Tibial nerve (tissue), 4 donors: ENCODE measurements at places on chromosomes 2 and 18.

DNA sequence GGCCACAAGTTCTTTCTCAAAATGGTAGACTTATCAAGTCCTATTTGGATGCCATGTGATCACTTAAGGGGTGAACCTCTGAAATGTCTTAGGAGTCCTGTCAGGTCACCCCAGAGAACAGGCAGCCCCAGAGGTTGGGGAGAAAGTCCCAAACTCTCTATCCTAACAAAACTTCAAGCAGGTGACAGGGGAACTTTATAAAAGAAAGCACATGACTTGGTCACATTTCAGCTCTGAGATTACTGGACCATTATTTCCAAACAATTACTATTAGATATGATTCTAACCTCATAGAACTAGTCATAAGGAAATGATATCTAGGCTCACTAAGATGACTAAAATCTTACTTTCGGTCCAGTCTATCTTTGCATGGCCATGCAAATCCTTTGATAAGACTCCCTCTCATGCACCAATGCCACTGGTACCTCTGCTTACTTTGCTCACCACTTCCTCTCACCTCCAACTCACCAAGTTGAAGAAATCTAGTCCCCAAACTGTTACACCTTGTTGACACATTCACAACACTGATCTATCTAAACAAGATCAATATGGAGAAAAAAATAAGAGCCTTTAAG, 107.0 kb downstream of the GALNT14 start:
- DNase-seq = no peak

- no peak for DNase-seq
Measured at GRCh38 chr2:86027922-86028765, 77.5 kb downstream of the POLR1A start.

DNA sequence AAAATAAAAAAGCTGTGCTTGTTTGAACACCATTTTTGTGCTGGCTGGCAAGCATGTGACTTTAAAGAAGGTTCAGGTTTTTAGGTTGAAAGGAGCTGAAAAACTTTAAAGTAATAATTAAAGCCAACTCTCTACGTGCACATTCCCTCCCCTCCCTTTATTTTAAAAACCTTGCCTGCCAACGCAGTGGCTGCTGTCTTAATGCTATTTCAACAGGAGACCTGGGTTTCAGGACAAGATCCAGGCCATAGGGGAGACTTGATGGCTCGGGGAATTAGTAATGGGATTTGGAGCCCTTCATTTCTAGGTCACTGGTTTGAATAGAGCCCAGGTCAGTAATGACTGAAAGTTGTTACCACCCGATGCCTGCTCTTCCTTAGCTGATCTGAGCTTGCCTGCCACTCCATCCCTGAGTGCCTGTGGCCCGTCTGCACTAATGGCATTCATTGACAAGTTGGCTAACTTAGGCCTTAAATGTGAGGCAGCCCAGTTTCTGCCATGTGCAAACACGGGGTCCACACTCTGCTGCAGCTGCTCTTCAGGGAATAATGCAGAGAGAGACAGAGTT, 1233.2 kb upstream of the ZEB2 start:
- no peak for DNase-seq

DNA sequence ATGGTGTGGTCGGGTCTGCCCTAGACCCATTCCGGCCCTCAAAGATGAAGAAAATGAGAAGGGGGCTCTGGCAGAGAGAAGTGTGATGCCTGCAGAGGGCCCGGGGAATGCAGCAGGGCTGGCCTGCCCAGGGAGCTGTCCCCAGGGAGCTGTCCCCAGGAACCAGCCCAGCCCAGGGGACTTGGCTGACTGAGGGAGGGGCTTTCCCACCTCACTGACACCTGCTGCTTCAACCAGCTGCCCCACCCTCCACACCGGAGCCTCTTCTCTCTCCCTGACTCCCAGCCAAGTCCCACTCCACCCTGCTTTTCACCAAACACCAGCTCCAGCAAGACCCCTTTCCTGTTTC, 111.2 kb downstream of the STPG4 start:
- DNase-seq = no peak

DNA sequence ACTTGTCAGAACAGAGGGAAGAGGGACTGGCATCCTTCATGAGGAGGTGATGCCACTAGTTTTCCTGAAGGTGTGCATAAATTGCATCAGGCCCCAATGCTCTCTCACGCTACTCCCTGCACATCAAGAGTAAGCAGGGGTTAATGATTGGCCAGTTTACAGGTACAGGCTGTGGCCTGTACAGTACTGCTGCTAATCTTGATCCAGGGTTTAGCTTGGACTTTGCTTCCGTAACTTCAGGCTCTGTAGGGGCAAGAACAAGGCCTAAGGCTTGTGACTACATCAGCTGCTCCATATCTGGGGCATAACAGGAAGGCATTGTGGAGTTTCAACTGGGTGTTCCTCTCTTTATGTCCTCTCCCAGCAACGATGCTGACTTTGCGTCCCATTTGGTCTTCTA, 96.8 kb upstream of the FZD7 start:
- DNase-seq = no peak

DNA sequence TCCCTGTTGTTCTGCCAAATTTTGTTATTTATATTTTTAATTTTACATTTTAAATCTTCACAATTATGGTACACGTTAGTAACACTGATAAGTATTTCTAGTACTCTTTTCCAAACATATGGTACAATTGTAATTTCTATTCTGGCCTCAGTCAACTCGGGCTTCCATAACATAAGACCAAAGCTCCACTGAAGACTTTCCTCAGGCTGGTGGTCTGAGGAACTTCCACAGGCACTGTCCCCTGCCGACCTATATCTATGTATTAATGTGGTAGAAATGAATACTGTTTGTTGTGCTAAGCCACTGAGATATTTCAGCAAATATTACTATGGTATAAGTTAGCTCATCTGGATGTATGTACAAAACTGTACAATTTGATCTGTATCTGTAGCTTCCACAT, 407.6 kb upstream of the ZNF804A start:
- DNase-seq = no peak

GRCh38 chr2:225781991-225782390, 382.5 kb downstream of the NYAP2 start:
- no peak for DNase-seq

- DNase-seq = no peak
Measured at GRCh38 chr18:40152859-40153258, 1802.2 kb upstream of the PIK3C3 start.

- no peak for DNase-seq
Measured at GRCh38 chr2:120293096-120294007, 40.7 kb downstream of the RALB start.

DNA sequence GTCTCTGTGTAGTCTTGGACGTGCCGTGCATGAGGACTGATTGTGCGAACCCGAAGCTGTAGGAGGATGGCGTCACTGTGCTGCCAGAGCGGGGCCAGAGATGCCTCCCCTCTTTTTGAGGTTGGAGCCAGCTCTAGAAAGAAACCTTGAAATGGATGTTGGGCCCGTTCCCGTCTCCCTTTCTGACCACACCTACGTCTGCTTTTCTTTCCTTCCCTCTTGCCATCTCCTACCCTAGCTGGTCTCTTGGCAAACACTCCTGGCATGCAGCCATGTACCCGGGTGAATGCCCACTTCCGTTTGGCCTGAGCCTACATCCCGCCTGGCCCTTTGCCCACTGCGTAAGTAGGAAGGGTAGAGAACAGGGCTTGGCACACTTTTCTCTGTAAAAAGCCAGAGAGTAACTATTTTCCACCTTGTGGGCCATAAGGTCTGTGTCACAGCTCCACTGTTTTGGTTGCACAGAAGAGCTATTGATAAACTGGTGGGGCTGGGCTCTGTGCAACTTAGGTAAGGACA, 37.4 kb downstream of the SH3BP4 start:
- peak; percentile 80 for DNase-seq

DNA sequence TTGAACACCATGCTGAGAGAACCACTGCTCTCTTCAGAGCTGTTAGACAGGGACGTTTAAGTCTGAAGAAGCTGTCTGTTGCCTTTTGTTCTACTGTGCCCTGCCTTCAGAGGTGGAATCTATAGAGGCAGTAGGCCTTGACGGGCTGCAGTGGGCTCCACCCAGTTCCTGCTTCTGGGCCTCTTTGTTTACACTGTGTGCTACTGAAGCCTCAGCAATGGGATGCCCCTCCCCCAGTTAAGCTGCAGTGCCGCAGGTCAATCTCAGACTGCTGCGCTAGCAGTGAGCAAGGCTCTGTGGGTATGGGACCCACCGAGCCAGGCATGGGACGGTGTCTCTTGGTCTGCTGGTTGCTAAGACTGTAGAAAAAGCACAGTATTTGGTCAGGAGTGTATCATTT, 162.3 kb upstream of the NXPH2 start:
- no peak for DNase-seq

DNA sequence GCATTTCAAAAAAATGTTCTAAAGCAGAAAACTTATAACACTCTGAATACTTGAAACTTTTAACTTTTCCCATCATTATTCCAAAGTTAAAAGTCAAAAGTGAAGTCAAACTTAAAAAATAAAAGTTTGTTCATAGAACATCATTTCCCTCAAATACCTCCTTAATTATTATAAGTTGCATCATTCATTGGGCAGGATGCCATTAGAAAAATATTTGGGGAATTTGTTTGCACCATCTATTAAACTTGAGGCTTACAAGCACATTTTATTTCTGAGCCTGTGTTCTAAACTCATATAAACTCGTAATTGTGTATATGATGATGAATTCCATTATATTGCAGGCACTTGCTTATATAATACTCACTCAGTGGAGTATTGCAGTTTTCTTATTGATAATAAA, 588.0 kb upstream of the NRXN1 start:
- no peak for DNase-seq

GRCh38 chr2:220619525-220620220, 952.4 kb downstream of the EPHA4 start:
- DNase-seq = no peak

- DNase-seq = no peak
Measured at GRCh38 chr2:241461693-241462677, 46.4 kb downstream of the STK25 start.

DNA sequence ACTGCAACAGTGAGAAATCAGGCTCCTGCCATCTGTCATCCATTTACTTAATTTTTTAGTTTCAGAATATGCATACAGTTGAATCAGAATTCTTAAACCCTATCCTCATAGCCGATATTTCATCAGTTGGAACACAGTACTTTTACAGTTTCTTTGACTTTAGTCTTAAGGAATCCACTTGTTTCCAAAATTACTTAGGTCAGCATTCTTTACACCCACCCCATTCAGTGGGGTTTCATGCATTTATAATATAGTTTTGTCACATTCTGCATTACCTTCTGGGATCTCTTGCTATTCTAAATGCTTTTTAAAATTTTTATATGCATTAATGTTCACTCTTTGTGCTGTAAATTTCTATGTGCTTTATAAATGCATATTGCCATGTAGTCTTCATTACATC, 400.4 kb upstream of the LRRTM4 start:
- DNase-seq = no peak

DNA sequence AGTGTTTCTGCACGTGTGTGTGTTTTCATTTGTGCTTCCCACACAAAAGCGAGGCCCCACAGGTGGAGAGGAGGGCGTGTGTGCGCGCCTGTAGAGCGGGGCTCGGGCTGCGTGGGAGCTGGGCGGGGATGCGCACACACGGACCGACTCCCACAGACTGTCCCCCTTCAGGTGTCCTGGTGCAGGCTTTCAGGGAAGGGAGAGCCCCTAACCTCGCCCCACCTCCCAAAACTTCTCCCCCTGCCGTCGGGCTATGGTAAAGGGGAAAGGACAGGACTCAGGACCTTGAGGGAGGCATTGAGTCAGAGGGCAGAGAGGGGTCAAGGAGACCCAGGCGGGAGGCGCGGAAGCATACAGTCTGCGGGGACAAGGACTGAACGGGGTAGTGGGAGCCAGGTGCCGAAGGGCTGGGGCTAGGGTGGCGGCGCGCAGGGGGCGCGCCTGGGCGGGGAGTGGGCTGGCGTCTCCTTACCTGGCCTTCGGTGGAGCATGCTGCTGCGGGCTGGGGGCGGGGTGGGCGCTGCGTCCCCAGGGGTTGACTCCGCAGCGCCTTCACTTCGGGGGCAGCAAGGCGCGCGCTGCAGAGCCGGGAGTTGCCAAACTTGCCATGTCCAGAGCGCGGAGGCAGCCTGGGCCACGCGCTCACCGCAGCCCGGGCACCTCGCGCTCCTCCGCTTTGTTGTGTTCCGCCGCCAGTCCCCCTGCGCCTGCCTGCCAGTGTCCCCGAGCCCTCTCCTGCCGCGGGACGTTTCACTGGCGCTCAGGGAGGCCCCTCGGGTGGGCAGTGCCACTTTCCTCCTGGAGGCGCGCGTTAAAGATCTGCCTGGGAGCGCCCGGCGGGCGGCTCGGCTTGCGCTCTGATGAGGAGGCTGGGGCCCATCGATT, 302.0 kb downstream of the NCKAP5 start:
- no peak for DNase-seq

DNA sequence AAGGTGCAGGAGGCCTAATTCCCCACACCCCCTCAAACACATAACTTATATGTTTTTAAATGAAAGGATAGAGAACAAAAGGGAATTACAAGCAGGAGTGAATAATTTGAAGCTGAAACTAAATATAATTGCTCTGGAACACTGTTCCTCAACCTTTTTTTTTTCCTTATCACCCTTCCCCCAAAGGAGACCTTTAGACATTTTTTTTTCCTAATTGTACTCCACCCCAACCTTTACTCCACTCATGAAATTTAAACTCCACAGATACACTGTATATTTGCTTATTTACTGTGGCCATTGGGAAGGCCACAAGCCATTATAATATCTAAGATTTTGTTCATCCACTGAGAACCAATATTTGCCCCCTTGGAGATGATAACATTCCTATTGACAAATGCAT, 45.4 kb upstream of the PELI1 start:
- DNase-seq = no peak

- no peak for DNase-seq
Measured at GRCh38 chr2:105783151-105783738, 38.5 kb downstream of the NCK2 start.

GRCh38 chr2:65055422-65056214, 598 bp upstream of the CEP68 start:
- DNase-seq = peak; percentile 27

GRCh38 chr18:9771261-9771976, 63.3 kb downstream of the RAB31 start:
- DNase-seq = peak; percentile 71

GRCh38 chr2:239768907-239769553, 256.1 kb downstream of the NDUFA10 start:
- DNase-seq = no peak

- DNase-seq = no peak
Measured at GRCh38 chr2:9234680-9235146, 28.1 kb downstream of the ASAP2 start.

DNA sequence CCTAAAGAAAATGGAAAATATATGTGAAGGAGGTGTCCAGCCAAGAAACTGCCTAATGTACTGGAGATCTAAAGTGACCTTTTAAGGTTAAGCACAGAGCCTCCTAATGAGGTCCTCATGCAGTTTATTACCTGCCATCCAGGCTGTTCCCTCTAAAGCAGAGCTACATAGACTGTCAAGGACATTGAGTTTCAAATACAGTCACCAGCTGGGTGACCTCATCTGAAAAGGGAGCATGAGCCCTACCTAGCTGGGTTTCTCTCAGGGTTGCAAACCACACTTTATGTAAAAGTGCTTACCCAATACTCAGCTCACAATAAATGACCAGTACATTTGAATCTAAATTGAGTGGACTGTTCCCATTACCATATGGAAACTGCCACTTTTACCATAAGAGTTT, 65.4 kb upstream of the CTNNA2 start:
- DNase-seq = no peak

- no peak for DNase-seq
Measured at GRCh38 chr2:105879106-105879802, 134.5 kb downstream of the NCK2 start.

GRCh38 chr2:107721178-107721577, 105.5 kb upstream of the RGPD4 start:
- no peak for DNase-seq
